ENCODE measurements at places on chromosomes 2 and 18.
A peak's percentile ranks its signal among the peaks of the same experiment; 100 is the strongest.

GRCh38 chr2:201777043-201777442, 3.7 kb downstream of the ALS2 start:
- DNase-seq: no peak

- no peak for DNase-seq
Observed at GRCh38 chr2:215358891-215359575, 47.2 kb downstream of the ATIC start.

- no peak for DNase-seq
Observed at GRCh38 chr2:160221391-160222276, 21.6 kb upstream of the ITGB6 start.

- DNase-seq: no peak
Observed at GRCh38 chr18:75400366-75400765, 27.1 kb downstream of the SMIM21 start.

DNA sequence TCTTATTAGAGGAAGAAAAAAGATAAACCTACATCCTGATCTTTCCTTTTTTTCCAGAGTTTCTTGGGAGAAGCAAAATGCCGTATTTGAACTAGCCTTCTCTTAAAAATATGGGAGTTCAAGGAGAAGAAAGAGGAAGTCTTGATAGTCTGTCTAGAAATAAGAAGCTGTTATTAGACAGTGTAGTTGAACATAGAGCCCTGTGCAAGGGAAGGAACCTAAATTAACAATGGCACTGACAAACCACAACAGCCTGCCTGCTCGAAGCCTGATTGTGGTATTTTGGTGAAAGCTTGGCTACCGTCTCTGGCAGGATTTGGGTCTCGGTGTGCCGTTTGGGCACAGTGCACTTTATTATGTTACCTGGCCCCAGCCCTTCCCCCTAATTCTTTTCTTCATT, 17.1 kb downstream of the SMARCAL1 start:
- DNase-seq: no peak

DNA sequence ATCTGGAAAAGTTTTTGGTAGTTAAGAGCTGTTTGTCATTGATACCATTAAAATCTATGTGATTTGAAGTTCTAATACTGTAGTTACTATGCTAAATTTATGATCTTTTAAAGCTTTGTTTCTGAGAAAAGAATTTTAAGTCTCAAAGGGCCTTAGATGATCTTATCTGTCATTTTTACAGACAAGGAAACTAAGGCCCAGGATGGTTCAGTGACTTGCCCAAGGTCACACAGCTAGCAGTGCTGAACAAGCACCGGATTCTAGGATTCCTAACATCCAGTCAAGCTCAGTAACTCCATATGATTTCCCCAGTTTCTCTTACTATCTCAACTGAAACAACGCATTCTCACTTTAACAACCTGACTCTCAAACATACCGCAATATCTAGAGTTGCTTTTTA, 37.7 kb downstream of the PELI1 start:
- DNase-seq: no peak

DNA sequence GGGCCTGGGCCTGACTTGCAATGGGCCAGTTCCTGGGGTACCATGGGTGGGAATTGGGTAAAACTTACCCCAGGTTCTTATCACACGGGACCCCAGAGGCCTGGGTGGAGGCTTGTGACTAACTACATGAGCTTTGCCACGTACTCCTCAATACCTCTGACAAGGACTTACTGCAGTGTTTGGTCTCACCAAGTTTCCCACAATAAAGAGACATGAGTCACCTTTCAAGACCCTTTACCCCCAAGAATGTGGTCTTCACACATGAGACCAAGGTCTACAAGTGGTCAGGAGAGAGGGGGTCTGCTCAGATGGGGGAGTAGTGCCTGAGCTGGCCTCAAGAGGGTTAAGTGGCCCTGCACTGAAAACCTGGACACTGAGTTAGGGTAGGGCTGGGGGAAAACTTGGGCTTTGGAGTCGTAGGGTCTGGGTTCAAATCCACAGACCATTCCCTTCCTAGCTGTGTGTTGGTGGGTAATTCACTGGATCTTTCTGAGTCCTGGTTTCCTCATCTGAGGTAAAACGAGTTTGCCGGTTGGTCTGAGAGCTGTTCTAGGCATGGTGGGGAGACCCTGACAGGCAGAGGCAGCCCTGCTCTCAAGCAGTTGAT, 2.0 kb upstream of the GNLY start:
- no peak for DNase-seq

DNA sequence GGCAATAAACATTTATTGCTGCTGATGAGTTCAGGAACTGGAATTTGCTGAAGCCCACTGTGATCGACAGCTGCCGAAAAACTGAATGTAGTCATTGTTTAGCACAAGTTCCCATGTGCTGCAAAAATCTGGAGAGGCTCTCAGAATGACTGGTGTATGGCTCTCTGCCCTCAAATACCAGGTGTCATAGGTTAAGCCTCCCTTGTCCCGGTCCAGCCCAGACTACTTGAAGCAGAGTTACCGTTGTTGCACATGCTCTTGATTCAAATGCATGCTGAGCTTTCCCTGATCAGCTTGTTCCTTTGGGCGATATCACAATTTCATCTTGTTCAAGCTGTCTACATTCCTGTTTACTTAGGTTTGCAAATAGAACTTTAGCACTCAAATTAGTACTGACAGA, 625.2 kb downstream of the CPS1 start:
- no peak for DNase-seq

DNA sequence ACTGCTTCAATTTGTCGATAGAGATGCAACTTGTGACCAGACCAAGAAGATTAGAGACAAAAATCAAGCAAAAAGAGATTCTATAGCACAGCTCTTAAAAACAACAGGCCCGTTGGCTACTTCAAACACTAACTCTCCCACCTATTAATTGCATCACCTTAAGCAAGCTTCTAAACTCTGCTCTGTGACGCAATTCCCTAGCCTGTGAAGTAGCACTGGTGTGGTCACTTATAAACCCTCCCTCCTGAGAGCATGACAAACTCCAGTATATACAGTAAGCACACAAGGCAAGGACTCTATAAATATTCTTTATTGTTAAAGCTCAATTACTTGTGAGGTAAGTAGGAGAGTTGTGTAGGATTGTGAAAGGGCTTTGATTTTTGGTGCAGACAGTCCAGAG, 72.3 kb downstream of the CMPK2 start:
- no peak for DNase-seq

- DNase-seq: no peak
Observed at GRCh38 chr18:69397096-69397495, 3.6 kb upstream of the DOK6 start.

- no peak for DNase-seq
Observed at GRCh38 chr2:232809349-232810124, 33.2 kb upstream of the KCNJ13 start.

DNA sequence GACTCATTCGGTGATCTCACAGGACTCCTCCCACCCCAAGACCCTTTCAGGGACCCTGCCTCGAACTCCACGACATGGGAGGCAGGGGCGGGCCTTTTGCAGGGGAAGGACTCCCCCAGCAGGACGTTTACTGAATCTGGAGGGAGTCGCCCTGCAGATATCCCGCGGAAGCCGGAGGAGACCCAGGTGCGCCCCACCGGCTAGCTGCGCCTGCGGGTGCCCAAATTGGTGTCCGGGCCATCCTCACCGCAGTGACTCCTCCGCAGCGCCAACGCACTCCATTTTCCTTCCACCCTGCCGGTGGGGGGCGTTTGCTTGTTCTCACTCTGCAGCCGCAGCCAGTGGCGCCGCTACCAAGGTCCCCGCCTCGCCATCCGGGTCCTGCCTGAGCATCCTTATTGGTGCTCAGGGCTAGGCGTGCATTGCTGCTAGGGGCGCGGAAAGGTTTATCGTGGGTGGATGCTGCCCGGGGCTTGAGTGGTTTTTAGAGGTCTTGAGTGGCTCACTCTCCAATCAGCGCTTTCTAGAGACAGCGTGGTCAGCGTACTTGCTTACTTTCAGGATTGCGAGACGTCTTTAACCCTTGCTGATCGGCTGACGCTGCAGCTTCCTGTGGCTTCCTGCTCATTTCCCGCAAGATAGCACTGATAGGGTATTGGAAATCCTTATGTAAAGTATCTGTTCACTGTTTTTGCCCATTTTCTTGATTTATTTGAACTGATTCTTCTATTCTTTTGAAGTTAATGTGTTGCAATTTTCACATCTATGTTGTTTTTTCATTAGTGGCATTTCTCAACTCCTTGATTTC, 81.4 kb downstream of the BIN1 start:
- peak; percentile 27 for DNase-seq

DNA sequence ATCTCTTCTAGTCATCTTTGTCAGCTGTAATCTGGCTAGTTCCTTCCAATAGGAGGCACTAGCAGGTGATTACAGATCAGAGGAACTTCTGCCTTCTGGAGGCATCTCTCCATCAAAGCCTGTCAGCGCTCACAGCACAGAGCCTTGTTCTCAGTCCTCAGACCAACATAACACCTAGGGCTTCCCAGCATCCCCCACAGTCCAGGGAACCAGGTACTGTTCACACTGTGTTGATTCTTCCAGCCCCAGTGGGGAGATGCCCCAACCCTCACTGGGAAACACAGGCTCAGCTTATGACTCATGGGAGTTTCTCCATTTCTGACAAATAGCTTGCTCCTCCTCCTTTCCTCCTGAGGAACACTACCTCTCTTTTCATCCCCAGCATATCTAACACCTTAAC, 601.7 kb downstream of the CBLN2 start:
- DNase-seq: no peak
